HAP-1 (cell line): ENCODE measurements at places on chromosomes 6 and 20.
A peak's percentile ranks its signal among the peaks of the same experiment; 100 is the strongest.

GRCh38 chr6:113381959-113382358, 475.2 kb upstream of the MARCKS start:
- DNase-seq = no peak

GRCh38 chr6:119658917-119659316, 309.4 kb upstream of the MAN1A1 start:
- DNase-seq = no peak

- no peak for DNase-seq
These were observed 7.7 kb upstream of the CDK5RAP1 start for GRCh38 chr20:33408716-33409654.

GRCh38 chr6:154343473-154344308, 12.9 kb downstream of the IPCEF1 start:
- DNase-seq = peak; percentile 94

GRCh38 chr20:48809673-48810072, 18.1 kb downstream of the PREX1 start:
- DNase-seq = no peak

GRCh38 chr6:139549561-139550070, 175.2 kb upstream of the CITED2 start:
- no peak for DNase-seq

GRCh38 chr6:167049275-167049674, 50.1 kb downstream of the CEP43 start:
- DNase-seq = no peak

DNA sequence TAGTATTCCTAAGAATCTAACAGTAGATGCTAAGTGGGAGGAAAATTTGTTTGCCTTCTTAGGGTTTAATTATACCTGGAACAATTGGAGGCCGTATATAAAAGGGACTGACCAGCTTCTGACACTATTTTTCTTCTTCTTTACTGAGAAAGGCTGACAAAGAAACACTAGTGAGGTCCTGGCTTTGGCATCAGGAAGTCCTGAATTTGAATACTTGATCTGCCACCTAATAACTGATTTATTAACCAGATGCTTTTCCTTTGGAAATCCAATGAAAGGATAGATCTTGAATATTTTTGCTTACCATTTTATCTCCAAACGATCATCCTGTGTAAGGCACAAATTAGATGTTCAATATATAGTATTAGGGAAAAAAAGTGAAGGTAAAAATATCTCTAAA, 382.5 kb downstream of the CENPW start:
- no peak for DNase-seq

DNA sequence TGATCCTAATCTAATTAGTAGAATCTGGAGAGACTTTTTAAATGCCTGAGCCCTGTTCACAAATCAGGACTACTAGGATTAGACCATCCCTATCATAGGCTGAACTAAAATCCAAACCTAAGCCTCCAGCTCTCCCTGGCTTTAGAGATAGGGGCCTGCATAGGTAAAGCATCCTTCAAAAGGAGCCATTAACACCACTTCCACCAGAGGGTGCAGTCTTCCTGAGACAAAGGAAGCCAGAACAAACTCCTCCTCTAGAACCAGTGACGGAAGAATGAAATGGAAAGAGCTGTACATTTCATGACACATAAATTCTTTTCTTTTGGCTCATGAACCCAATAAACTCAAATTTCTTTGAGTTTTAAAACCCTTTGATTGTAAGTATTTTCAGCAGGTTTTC, 291.2 kb upstream of the ADGRB3 start:
- peak; percentile 67 for DNase-seq

GRCh38 chr20:44651684-44652423, at the start of gene ADA:
Gene ADA (minus strand): TSS chr20:44651699. CDS start chr20:44651607, 92 bp downstream.
- peak; percentile 38 for DNase-seq

DNA sequence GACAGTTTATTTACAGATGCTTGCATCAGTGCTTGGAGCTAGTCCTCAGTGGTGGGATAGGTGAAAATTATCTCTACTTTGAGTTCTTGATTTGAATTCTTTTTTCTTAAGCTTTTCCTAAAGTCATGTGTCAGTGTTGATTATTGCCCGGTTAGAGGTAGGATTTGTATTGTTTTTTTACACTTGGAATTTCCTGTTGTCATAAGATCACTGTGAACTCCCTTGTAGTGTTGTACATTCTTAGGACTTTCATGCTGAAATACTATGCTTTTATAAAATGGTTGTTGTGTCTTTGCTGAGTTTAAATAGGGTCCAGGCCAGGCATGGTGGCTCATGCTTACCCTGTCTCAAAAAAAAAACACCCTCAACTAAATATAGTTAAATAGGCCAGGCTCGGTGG, 20.3 kb downstream of the ASXL1 start:
- DNase-seq = no peak

DNA sequence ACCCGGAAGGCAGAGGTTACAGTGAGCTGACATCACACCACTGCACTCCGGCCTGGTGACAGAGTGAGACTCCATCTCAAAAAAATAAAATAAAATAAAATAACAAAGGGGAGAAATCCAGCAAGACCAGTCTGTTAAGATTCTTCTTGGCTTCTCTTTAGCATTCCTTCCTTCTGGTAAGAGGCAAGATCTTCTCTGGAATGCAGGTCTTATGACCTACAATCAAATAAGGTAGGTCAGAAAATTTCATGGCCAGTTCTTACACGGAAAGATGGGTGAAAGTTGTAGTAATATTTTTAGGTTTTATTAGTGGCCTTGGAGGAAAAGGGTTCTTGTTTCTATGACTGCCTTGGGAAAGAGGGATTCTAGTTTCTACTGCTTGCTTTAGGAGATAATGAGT, 180.9 kb downstream of the FUT9 start:
- no peak for DNase-seq

GRCh38 chr6:167533851-167534250, 209.0 kb downstream of the TTLL2 start:
- DNase-seq = peak; percentile 23

- DNase-seq = no peak
These were observed 410.5 kb downstream of the PTPRT start for GRCh38 chr20:42779216-42779615.

- DNase-seq = no peak
These were observed 128.1 kb downstream of the ISM1 start for GRCh38 chr20:13349235-13349604.

DNA sequence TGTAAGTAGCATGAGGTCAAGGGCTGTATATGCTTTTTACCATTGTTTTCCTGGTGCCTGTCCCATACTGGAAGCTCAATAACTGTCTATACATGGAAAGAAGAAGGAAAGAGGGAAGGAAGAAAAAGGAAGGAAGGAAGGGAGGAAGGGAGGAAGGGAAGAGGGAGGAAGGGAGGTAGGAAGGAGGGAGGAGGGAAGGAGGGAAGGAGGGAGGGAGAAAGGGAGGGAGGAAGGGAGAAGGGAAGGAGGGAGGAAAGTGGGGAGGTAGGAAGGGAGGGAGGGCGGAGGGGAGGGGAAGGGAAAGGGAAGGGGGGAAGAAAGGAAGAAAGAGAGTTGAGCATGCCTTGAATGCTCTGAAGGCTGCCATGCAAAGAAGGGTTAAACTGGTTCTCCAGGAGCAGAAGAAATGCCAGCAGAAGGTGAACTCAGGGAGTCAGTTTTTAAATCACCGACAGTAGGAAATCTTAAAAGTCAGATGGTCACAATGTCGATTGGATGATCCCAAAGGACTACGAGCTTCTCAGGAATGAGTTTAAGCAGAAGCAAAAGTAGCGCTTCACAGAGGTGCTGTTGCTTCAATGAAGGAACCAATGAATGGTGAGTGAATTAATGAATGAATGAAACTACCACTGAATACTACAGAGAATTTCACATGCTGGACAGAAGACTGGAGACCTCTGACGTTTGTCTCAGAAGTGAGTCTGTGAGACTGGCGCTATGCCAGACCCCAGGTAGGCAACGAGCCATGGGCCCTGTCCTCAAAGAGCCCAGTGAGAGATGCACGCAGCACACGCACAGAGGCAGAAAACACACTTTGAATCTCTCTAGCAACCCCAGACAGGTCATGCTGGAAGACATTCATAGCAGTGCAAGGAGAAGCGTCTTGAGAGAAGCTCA, 117.6 kb downstream of the MRPL14 start:
- DNase-seq = no peak

DNA sequence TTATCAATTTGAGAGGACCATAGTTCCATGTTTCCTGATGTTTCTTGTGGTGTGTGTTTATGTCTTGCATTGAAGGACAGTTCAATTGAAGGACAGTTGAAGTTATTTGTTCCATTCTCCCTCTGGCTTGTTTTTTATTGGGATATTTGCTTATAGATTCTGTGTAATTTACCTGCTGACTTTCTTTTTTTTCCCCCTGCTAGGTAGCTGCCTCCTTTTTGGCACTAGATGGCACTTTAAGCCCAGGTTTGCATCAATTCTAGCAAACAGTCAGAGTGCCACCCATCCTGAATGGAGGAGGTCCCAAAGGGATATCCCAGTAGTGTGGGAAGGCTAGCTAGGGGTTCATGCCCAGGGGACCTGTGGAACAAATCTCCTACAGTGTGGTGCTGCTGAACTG, 78.1 kb downstream of the CFAP61 start:
- DNase-seq = no peak

- no peak for DNase-seq
These were observed 81.8 kb downstream of the LCA5 start for GRCh38 chr6:79455446-79455845.

DNA sequence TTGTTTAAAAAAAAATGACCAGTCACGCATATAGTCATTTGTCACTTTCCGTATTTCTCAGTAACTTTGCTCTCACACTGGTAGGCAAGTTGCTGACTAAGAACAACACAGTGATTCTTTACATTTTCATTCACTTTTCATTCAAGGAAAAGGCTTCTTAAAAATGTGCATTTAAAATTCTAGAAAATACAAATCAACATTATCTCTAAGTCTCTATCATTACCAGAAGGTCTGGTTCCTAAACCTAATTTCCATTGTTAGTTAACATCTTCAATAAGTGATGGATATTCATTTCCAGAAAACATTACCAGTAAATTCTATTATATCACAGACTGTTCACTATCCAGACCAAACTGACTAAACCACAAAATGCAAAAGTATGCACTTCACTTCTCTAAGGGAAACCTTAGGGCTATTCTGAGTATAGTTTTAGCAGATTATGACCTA, 115.3 kb downstream of the AHI1 start:
- DNase-seq = no peak

DNA sequence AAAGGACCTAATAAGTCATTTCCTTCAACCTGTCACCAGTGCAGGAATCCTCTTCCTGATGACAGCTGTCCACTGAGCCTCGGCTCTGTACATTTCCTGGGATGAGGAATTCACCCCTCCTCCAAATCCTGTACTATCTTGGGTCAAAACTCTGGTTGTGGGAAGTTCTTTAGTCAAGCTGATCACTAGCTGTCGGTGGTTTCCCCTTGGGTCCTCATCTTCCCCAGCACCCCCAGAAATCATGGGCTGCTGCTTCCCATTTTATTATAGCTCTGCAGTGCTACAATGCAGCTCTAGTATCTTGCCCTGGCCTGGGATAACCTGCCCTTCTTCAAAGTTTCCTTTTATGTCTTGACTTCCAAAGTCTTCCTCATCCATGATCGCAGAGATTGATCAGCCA, 14.6 kb upstream of the ADA start:
- DNase-seq = no peak

DNA sequence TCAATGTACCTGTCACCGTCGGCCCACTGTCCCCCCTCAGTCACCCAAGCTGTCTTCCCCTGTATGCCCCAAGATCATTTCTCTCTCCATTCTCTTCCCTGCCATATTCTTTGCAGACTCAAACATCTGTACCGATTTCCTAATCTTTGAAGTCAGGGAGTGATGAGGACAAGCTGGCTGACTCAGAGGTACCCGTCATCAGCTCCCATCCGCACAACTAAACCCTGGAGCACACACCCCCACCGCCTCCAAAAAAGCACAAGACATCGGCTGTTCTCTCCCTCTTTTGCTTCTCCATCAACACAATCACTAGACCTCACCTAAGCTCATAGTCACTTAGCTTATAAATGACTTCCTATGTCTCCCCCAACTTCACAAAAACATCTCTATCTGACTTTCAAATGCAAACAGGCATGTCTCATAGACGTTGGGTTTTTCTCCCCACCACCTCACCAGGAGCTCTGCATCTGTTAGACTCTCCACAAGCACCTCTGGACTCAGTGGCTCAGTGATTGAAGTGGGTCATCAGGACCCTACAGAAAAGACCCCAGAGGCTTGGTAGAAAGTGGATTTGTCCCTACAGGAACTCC, 11.5 kb upstream of the NFATC2 start:
- DNase-seq = no peak

DNA sequence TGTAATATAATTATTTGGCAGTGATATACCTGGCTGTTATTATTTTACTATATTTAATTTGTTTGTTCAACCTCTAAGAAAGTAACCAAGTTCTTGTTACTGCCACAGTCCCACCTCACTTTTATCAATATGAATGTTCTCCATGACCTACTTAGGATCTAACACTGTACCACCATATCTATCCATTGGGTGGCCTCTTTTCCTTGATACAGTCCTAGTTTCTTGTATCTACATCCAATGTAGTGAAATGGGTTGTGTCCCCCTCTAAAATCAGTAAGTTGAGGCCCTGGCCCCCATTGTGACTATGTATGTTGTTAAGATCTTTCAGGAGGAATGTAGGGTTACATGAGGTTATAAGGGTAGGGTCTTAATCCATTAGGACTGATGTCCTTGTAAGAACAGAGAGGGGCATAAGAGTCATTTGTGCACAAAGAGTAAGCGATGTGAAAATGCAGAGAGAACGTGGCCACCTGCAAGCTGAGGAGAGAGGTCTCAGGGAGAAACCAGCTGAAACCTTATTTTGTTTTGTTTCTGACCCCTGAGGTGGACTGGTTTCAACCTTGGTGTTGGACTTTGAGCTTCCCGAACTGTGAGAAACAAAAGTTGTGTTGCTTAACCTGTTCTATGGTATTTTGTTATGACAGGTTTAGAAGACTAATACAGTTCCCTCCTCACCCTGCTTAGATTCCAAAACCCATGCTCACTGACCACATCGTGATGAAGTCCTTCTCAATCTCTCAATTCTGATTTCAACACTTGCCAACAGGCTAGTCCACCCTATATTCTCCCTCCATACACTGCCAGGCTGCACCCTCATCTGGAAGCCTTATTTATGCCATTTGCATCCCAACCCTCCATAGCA, 387.3 kb upstream of the EPHA7 start:
- no peak for DNase-seq

DNA sequence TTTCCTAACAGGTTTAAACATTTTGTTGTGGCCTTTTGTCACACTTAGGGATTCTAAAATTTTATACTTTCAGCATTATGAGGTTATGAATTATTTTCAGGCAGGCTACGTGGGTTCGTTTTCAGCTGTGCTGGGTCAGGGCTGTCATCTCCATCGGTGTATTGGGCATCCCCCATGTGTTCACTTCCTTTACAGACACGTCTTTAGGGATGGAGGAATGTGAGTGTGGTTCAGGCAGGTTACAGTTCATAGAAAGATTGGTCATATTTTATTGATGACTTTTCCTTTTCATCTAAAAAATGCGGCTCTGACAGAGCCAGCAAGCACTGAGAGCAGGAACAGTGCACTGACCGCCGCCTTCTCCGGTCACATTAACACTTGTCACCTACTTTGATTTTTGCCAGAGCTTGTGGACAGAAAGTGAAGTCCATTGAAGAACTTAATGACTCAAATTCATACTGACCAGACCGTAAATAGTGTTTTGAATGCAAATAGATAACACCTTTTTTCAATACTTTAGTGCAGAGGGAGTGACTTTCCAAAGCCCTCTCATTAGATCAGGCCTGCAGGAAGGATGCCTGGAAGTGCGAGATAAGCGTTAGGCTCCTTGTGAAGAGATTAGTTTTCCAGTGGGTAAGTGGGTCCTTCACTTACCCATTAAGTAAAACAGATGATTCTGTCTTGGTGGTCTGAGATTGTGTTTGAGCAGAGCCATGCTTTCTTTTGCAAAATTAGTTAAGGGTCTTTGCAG, 113.1 kb downstream of the TIAM2 start:
- no peak for DNase-seq
